SW480 (cell line): ENCODE measurements at places on chromosomes 7 and 10.

DNA sequence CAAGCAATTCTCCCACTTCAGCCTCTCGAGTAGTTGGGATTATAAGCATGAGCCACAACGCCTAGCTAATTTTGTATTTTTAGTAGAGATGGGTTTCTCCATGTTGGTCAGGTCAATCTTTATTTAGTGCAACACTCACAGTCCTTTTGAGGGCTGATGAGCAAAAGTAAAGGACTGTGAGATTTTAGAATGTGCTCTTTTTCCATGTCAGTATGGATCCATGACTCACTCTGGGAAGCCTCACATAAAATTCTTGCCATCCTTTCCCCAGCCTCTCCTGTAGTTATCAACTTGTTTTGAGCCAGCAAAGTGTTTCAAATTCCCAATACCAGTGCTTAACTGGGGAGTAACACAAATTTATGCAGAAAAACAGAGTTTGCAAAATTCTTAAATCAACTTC, 135.8 kb upstream of the CXCL12 start:
- DNase-seq, result no peak

- DNase-seq, result no peak
These were observed 83.9 kb downstream of the SKIDA1 start for GRCh38 chr10:21441625-21442024.

DNA sequence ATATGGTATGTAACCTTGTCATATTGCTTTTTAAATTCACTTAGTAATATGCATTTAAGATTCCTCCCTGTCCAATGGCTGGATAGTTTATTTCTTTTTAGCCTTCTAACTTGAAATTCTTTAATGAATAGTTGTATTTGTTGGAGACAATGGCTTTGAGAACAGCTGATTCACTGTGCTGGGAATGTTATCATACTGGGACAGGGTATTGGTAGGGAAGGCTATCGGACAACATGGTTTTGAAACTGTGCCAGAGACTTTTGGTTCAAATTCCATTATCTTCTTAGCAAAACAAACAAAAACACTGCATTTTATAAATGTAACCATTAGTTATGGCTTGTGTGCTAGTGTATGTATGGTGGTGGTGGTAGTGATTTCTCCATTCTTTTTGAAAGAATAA, 517.1 kb upstream of the ANKRD30A start:
- no peak for DNase-seq

DNA sequence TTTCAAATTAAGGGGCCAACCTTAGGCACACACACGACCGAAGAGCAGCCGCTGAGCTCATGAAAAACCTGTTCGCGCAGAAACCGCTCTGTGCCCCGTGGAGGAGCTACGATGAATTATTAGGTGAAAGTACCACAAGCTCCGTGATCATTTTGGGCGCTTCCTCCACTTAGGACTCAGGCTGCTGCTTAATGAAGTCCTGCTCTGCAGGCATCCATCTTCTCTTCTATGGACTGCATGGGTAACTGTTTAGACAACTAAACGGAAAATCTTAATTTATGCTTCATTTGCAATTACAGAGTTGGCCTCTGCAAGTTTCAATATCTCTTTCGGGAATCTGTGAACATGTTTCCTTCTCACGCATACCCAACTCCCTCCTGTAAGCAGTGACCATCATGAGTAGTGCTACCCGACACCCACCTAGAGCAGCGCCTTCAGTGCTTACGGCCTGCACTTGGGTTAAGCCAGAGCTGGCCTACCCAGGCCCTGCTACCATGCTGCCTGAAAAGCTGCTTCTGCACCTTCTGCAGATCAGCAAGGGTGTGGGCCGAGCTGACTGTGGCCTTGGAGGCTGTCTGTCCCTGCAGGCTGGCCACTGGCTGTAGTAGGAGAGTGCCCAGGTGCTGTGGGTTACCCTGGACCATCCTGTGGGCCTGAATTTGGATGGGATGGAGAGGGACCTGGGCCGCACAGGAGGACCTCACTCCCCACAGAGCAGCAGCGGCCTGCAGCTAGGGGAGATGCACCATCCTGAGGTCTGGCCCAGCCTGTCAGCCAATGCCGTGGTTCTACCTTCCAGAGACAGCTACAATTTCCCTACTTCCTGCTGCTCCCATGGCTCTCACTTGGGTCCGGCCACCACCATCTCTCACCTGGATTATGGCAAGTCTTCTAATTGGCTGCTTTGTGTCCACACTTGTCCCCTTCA, 36.0 kb downstream of the GNA12 start:
- no peak for DNase-seq

- DNase-seq, result no peak
These were observed 9.1 kb downstream of the SSMEM1 start for GRCh38 chr7:130216750-130217149.

- no peak for DNase-seq
These were observed 251.6 kb downstream of the USP6NL start for GRCh38 chr10:11359869-11360268.

DNA sequence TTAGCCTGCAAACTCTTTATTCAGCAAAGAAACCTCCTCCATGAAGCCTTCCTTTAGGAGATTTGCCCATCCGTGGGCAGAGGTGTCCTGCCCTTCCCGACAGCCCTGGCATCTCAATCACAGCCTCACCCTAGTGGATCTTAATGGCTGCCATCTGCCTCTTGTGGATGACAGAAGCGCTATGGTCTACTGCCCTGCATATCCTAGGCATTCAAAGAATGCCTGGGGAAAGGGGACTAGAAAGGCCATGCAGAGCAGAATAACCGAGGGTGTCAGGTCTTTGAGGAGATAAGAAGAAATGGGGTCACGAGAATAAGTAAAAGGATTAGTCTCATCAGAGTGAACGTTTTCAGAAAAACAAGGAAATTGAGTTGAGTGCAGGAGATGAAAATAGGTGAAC, 57.7 kb upstream of the SPOCK2 start:
- no peak for DNase-seq

GRCh38 chr10:46028584-46029460, 1.6 kb downstream of the NCOA4 start:
- DNase-seq, result peak; percentile 89

DNA sequence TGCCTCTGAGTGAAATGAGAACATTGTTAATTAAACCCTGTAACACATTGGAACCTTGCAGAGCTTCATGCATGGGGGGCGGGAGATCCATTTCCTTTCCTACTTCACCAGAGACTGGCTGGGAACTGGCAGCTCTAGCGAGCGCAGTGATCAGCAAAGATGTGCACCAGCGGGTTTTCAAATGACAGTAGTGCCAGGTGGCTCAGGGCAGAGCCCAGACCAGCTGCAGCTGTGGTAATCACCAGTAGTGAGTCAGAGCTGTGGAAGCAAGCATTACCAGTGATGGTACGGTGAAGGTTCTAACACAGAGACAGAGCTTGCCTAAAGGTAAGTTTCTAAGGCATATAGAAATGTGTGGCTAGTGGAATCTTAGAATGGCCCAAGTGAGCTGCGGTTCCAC, 1009.7 kb upstream of the CELF2 start:
- peak; percentile 6 for DNase-seq

GRCh38 chr10:74977913-74978847, 133.3 kb upstream of the SAMD8 start:
- no peak for DNase-seq

DNA sequence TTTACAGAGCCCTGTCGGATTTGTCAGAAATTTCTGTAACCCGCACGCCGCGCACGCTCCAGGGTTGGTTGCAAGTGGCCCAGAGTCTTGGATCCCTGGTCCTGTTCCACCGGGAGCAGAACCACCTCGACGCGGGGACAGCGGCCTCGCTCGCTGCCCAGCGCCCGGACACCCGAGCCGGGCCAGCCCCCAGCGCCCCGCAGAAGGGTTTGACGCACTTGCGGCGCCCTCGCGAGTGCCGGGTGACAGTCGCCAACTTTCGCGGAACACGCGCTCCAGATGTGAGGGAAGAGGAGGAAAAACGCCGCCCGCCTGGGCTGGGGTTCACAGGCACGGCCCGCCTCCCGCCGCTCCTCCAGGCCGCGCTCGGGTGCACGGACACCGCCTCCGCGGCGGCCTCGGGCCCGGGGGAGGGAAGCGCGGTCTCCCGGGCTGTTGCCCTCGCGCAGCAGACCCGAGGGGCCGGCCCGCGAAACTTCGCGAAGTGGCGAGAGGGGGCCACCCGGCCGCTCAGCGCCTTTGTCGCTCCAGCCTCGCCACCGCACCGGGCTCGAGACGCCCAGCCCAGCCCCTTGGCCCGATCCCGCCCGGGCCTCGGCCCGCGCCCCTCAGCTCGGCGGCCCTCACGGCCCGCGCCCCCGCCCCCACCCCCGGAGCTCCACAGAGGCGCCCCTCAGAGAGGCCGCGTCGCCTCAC, 514 bp downstream of the RNF216 start:
- no peak for DNase-seq

- DNase-seq, result peak; percentile 92
These were observed 10.2 kb downstream of the MLXIPL start for GRCh38 chr7:73613954-73614735.

- DNase-seq, result no peak
These were observed 88.1 kb downstream of the TCF7L2 start for GRCh38 chr10:113038183-113038582.

GRCh38 chr10:46254467-46254866, 32.3 kb upstream of the ANTXRL start:
- no peak for DNase-seq

GRCh38 chr7:84142726-84143125, 51.9 kb downstream of the SEMA3A start:
- DNase-seq, result no peak

DNA sequence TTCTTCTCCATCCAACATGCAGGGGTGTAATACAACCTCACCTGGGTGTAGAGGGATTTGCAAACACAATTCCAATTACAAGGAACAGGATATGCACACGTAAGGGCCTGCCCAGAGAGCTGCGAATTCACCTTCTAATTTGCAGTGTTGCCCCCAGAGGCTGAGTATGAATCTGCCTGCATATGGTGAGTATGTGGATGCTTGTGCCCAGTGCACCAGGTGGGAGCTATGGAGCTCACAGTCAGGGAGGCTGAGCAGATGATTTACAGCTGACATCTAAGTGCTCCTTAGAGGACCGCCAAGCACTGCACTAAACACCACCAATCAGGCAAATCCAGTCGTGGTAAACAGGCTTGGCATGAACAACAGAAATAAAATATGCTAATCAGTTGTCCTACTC, 132.0 kb downstream of the RELN start:
- no peak for DNase-seq

- DNase-seq, result no peak
These were observed 14.9 kb downstream of the ZNF22 start for GRCh38 chr10:45015590-45015989.

GRCh38 chr10:63213489-63213888, 80.4 kb downstream of the NRBF2 start:
- no peak for DNase-seq

DNA sequence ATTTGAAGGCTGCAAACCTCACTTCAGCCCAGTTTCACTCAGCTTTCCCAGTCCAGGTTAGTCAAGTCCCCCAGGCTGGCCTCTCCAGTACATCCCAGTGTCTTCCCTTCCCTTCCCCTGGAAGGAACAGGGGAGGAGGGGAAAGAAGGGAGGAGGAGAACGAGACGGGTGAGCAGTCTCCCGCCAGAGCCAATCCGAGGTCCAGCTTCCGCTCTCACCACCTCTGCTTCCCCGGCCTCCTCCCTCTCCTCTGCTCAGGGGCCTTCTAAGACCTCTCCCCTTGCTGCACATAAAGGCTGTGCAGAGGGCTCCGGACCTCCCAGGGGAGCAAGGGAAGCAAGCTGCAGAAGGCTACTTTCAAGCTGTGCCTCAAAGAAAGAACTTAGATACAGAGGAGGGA, 4.1 kb downstream of the ATG9B start:
- DNase-seq, result no peak

GRCh38 chr10:52956461-52956860, 183.9 kb upstream of the MBL2 start:
- no peak for DNase-seq

DNA sequence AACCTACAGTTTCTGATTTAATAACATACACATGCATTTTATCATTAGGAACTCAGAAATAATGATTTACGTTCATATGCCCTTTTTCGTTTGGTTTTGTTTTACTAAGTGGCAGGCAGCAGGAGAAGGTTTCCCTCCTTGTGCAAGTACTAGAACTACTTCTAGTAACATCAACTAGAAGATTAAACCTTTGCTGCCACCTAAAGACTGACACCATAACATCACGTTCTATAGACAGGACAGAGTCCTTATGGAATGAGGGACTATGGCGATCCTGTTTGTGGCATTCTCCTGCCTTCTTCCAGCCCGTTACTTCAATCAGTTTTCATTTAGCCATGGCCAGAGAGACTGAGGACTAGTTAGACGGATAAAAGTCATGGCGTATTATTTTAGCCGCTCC, 53.2 kb downstream of the GAD2 start:
- DNase-seq, result peak; percentile 69

- DNase-seq, result no peak
These were observed 92.8 kb downstream of the VIPR2 start for GRCh38 chr7:159051916-159052315.

GRCh38 chr7:45593877-45594276, 19.7 kb downstream of the ADCY1 start:
- no peak for DNase-seq

GRCh38 chr7:91411060-91411459, 146.8 kb downstream of the FZD1 start:
- DNase-seq, result no peak

DNA sequence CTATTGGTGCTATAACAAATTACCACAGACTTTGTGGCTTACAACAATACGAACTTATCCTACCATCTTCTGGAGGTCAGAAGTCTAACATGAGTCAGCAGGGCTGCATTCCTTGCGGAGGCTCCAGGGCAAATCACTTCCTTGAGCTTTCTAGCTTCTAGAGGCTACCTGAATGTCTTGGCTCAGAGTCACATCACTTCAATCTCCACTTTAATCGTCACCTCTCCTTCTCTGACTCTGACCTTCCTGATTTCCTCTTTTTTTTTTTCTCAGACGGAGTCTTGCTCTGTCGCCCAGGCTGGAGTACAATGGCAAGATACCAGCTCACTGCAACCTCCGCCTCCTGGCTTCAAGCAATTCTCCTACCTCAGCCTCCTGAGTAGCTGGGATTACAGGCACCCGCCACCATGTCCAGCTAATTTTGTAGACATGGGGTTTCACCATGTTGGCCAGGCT, 44.6 kb upstream of the ANAPC16 start:
- DNase-seq, result peak; percentile 26

DNA sequence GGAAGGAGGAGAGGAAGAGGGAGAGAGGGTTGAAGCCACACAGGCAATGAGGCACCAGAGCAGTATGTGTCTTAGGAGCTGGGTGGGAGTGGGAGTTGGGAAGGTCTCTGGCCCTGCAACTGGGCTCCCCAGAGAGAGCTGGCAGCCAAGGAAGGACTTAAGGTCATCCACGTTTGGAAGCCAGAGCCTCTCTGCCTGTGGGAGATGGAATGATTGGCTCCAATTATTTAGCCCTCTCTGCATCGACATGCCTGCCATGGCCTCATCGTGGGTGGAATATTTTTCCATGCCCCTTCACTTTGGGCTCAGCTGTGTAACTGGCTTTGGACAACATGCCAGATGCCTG, 478.5 kb downstream of the RPS24 start:
- no peak for DNase-seq

DNA sequence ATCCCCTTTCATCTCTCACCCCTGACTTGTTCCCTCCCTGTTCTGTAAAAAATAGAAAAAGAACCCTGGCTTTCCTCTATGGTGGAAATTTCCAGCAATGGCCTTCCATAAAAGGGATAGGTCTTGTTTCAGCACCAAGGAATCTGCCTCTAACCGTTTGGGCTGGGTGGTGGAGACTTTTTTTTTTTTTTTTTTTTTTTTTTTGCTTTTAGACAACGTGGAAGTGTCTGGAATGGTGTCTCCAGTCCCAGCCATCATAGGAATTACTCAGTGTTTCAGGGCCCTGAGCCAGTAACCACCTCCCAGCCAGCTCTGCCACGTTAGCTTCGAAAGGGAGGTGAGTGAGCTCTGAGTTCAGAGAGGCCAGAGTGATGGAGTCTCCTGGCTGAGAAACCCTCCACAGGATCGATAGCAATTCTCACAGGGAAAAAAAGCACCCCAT, 97.3 kb upstream of the COL1A2 start:
- DNase-seq, result no peak

- no peak for DNase-seq
These were observed 99.5 kb downstream of the MKI67 start for GRCh38 chr10:128026615-128027300.
